ENCODE measurements at places on chromosomes 5 and 9. TPM values are rescaled to one million over a fixed set of nuclear protein-coding genes. Genes with fewer than 3 reads are reported as not detected.

DNA sequence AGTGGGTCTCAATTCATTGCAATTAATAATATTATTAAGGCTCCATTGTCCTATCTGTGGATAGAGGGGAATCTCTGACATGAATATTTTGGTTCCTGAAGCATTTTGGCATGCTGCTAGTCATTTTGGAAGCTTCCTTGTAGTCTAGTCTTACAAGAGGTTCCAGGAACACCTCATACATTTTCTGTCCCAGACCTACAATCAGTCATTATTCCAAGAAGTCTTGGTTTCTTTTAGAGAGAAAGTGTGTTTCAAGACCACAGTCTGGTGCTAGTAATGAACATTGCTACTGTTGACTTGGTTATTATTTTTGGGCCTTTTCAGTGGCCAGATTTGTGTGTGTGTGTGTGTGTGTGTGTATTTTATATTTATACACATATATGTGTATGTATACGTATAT, 98.9 kb downstream of the ERCC6L2 start:
- no peak for DNase-seq

DNA sequence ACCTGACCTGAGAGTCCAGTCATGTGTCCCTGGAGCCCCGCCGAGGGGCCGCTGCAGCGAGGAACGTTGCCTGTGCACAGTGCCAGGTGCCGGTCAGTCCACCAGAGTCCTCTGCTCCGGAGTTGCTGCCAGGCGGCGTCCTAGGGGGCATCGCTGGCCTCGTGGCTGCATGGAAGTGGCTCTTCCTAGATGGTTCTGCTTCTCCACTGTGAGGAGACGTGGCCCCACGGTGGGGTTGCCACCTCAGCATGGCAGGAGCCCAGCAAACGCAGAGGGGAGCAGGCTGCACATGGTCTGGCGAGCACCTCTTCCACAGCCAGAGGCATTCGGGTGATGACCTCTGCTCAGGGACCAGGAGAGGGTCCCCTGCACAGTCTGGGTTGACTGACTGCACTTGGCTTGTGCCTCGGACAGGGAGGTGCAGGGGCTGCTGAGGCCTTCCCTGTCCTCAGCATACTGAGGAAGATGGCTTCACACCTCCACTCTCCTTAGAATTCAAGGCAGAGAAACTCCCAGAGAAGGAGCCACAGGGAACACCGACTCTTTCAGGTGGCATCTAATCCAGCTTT, 25.9 kb upstream of the POMT1 start:
- peak; percentile 73 for DNase-seq

GRCh38 chr5:73028991-73029595, 73.3 kb downstream of the FCHO2 start:
- DNase-seq, result no peak

DNA sequence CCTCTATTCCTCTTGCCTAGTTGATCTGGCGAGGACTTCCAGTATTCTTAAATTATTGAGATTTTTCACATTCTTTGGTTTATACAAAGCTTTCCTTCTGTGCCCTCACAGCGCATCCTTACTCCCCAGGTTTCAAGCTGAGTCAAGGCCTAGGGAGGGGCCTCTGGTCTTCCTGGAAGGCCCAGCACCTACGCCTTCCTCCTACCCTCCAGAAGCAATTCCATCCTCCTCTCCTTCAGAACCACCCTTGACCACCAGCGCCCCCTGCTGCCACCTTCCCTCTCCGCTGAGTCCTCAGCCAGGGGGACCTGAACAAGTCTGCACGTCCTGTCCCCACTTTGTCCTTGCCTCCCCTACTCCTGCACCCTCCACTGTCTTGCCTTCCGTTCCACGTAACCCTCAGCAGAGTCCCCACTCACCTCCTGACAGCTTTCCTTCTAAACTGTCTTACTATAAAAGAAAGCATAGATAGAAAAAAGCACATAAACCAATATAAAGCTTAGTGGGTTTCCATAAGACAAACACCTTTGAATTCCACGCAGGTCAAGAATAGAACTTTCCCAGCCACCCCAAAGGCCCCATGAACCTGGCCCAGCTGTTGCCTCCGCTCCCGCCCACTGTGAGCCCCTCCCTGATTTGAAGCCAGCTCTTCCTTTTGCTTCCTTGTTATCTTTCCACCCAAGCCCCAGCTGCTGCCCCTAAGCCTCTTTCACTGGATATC, 63.0 kb upstream of the CTSL start:
- peak; percentile 77 for DNase-seq

DNA sequence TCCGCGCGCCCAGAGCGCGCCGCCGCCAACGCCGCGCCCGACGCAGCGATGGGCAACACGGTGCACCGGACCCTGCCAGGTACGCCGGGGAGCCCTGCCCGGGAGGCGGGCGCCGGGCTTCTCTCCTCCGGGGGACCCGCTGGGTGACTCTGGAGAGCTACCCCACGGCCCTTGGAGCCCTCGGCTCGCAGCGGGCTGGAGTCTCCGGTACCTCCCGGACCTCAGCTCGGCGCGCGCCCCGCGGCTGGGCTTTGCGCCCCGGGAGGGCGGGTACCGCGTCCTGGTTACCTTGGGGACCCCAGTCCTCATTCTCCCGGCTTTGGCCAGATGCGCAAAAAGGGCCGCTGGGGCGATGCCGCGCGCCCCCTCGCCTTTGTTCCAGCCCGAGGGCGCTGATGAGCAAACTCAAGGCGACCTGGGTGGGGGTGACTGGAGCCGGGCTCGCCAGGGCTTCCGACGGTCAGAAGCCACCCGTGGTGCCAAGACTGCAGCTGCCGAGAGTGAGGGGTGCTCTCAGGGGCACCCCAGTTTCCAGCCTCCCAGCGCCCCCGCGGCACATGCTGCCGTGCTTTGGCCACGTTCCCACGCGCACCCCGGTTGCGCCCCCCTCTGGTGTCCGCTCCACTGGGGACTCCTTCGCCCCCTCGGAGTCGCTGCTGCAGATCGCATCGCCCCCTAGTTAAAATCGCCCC, 442 bp downstream of the NEURL1B start:
- DNase-seq, result peak; percentile 41

DNA sequence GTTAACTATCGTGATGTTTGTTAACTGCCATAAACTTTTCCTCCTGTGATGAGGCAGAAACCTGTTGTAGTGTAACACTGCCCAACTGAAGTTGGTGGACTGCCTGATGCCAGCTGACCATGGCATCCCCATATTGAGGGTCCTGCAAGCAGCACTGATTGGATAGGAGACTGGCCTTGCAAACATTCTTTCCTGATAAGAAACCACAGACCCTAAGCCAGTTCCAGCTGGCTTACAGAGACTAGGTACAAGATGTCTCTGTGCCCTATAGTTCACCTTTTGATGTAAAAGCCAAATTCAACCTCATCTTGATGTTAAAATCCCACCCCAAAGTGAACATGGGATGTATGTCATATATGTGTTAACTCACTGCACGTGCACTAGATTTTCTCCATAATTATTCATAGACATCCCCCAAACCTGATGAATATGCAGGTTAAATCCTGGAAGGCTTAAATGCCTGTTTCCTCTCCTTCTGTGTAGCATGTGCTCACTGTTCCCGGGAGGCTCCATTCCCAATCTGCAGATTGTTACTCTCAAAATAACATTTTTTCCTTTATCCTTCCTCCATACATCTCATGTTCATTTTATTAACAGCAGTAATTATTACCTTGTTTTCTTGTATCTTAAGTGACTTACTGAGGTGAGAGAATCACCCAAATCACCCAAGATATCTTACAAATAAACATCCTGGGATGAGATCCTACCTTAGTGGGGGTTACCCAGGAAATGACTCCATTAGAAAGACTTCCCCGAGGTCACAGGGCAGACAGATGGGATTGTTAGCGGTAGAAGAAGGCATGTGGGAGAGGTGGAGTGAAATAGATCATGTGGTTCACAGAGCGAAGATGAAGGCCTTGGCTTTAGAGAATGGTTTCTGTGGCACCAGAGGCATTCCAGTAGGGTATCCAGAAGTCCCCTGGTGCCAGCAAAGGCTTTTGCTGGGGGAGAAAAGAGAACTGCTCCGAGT, 566.7 kb downstream of the CCDC171 start:
- DNase-seq, result no peak

- no peak for DNase-seq
Measured at GRCh38 chr5:78845470-78845869, 139.6 kb downstream of the ARSB start.

DNA sequence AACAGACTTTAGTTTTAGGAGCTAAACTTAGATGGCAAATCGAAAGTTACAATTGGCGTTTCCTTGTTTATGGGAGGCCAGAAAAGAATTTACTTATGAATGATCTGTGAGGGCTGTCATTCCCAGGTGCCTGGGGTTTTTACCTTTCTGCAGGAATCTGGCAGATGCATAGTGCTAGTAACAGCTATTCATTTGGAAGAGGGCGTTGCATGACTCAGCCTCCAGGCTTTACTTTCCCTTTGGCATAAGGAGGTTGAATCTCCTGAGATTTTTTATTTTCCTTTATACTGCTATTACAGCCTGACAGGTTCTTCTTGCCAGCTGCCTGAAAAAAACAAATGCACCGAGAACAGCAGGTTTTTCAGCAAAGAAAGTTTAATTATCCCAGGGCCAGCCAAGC, 30.0 kb downstream of the CARD6 start:
- DNase-seq, result no peak

- DNase-seq, result no peak
Measured at GRCh38 chr5:75337366-75338021, 474 bp downstream of the HMGCR start.

DNA sequence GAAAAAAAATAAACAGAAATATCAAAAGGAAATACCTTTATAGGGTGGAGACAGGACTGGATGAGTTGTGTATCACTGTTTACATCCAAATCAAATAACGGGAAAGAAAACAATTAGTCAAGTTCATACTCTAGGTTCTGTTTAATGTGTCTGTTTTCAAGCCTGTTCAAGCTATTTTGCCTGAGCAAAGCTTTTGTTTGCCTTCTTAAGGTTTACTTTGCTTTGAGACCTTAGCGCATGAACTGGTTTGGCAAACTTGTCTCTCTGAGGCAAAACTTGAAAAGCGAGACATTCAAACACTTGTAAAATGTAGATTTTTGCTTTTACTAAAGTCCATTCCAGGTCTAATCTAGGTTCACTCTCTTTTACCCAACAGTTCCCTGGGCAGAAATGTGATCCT, 174.1 kb upstream of the RFX3 start:
- no peak for DNase-seq

- DNase-seq, result no peak
Measured at GRCh38 chr9:77847059-77847499, 184.5 kb downstream of the GNAQ start.

DNA sequence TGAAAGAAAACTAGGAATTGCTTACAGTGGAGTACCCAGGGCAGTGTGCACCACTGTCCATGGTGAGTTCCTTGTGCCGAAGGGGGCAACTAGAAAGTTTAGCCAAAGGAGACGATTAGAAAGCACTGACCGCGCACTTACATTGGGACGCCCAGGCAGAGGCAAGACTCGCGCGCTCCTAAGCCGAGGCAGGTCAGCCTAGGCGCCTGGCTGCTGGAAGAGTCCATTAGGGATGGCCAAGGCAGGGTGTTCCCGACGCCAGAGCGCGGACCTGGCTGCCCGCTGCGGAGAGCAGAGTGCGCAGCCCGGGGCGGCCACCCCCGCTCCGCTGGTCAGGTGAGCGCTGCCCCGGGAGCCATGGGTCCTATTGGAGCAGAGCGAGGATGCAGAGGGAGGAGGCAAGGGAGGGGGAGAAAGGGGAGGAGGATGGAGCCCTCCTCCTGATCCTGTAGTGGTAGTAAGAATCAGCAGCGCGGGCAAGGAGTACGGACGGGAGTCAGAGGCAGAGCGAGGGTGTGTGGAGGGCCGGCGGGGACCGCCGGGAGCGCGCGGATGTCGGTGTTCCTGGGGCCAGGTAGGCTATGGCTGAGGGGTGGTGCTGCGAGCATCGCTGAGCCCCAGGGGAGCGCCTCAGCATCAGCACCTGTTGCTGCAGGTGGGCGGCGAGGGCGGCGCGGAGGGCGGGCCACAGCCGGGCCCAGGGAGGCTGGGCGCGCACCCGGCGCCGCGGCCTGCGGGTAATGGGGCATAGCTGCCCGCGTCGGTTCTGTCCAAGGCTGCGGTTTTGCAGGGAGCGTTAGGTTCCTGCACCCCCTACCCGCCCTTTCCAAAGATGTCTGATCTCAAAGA, at the start of gene ADGRV1:
TSS of gene ADGRV1 (plus strand) at position 454 of the 849 bp plus-strand sequence. CDS start at position 553, 99 bp downstream.
- DNase-seq, result peak; percentile 16

- DNase-seq, result no peak
Measured at GRCh38 chr5:68067291-68067690, 148.3 kb upstream of the PIK3R1 start.

GRCh38 chr5:115553082-115553481, 8.5 kb upstream of the FEM1C start:
- DNase-seq, result no peak

DNA sequence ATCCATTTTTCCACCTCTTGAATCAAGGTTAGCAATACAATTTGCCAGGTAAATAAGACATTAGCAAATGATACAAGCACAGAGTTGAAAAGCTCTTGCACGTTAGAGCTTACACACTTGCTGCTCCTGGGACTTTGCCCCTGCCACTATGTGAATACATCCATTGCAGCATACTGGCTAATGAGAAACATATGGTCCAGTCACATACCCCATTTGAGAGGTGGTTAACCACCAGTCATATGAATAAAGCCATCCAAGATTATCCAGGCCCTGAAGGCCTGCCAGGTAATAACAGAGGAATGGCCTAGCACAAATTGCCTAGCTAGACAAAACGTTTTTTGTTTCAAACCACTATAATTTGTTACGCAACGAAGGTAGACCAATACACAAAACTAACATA, 45.8 kb upstream of the FTMT start:
- no peak for DNase-seq

- no peak for DNase-seq
Measured at GRCh38 chr5:122163121-122164069, 34.0 kb downstream of the ZNF474 start.

The PDE8B gene
- 5.9 TPM for total RNA-seq

The C9orf153 gene
- total RNA-seq, result 0.38 TPM

The GLIPR2 gene
- 8.7 TPM for total RNA-seq

The DAB2 gene
- 28.5 TPM for total RNA-seq

The ROPN1L gene
- 0.38 TPM for total RNA-seq

The MARCOL gene
- not detected for total RNA-seq
